ENCODE measurements at places on chromosomes 4 and X.
A peak's percentile ranks its signal among the peaks of the same experiment; 100 is the strongest.

DNA sequence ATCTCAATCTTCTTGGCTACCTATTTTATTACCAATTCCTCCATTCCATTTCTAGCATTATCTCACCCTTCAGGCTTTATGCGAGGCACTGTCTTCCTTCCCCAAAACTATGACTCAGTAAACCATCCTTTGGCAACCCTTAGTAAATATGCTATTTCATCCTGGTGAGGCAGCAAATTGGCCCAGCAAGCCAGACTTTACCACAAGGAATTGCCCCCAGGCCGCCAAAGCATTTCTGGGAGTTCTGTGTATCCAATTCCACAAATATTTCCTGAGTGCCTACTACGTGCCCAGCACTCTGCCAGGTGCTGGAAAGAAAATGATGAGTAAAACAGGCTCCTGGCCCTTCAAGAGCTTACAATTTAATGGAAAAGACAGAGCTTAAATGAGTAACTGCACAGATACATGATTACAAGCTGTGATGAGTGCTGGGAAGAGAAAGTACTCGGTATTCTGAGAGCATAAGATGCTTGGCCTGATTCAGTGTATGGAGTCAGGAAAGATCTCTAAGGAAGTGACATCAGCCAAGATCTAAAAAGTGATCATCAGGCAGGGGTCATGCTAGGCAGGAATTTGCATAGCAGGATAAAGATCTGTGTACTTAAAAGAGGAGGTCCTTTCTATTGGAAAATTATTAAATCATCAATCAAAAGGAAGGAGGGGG, 193.8 kb downstream of the ADAMTS3 start:
- no peaks in the 10 kb centered on the region for H3K4me1 ChIP-seq
- no peak overlapping the region for H3K4me3 ChIP-seq
- DNase-seq, result no peak

DNA sequence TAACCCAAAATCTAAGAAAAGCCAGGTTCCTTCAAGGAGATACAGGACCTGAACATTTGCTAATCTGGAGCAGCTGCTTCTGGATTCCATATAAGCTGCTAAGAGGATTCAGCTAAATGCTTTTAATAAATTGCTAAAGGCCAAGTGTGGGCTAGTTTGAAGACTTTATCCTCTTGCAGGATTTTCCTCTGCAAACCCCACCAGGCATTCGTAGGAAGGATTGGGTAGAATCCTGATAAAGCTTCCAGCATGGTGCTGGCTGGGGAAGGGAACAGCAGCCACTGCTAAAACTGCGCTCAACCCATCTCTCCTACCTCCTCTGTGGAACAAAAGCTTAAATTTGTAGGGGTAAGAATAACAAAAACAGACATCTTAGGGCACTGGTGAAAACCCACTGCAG, 61.3 kb upstream of the TAB3 start:
- no peaks in the 10 kb centered on the region for H3K4me1 ChIP-seq
- DNase-seq, result no peak
- H3K27me3 ChIP-seq, result no peaks in the 10 kb centered on the region
- peak overlapping the region; percentile 39 for H3K27ac ChIP-seq
- H3K4me3 ChIP-seq, result no peak overlapping the region

- no peaks in the 10 kb centered on the region for H3K36me3 ChIP-seq
- no peak overlapping the region for H3K27ac ChIP-seq
- H3K4me1 ChIP-seq, result no peaks in the 10 kb centered on the region
- no peak for DNase-seq
- no peak overlapping the region for H3K4me3 ChIP-seq
These were observed 38.2 kb downstream of the TRPC3 start for GRCh38 chr4:121913667-121914066.

DNA sequence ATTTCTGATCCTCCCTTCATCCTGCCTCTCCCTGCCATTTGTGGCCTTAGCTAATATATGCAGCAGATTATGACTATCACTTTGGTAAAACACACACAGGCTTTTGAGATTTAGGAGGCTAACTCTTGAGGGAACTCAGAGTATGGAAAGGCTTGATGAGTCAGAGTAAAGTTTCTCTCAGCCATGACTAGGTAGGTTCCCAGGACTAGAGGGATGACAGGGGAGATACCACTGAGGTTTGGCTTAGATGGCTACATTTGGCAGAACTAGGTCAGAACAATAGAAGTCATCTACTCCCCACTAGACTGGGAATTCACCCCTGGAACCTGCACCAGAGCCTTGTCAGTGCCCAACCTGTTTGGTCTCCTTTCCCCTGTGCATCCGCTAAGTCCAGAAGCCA, 585.7 kb downstream of the TLL1 start:
- H3K4me1 ChIP-seq, result no peaks in the 10 kb centered on the region
- no peak overlapping the region for H3K4me3 ChIP-seq
- no peak overlapping the region for H3K27ac ChIP-seq
- no peaks in the 10 kb centered on the region for H3K36me3 ChIP-seq
- H3K27me3 ChIP-seq, result no peaks in the 10 kb centered on the region

DNA sequence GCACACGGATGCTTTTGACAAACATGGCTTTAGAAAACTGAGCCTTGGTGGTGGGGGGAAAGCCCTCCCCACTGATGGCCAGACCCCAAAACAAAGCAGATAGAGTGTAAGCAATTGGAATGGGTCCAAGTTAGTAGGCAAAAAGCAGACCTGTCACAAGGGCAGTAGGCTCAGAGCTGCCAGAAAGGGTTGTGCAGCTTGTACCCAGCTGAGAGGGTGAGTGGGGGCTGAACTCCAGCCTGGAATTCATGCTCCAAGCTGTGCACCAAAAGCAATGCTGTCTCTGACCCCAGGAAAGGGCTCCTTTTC, 101.1 kb upstream of the TEX13D start:
- no peak overlapping the region for H3K27ac ChIP-seq
- no peak for DNase-seq
- no peaks in the 10 kb centered on the region for H3K36me3 ChIP-seq

DNA sequence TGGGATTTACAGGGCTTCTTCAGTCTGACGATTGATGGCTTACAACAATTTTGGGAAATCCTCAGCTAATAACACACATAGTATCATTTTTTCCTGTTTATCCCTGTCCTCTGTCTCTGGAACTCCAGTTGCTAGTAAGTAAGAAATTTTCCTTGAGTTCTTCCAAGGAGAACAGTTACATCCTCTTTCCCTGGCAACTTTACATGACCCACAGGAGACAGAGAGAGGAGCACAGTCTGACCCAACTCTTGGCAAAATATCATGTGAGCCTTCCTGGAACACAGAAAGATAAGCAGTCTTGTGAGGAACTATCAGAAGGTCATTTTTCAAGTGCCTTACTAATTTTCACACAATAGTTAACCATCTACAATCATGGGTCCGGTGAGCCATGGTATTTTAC, 578.7 kb upstream of the PABPC4L start:
- H3K36me3 ChIP-seq, result no peaks in the 10 kb centered on the region
- H3K27ac ChIP-seq, result no peak overlapping the region
- DNase-seq, result no peak
- H3K27me3 ChIP-seq, result no peaks in the 10 kb centered on the region

GRCh38 chrX:86051741-86052140, 4.4 kb upstream of the CHM start:
- DNase-seq, result no peak
- H3K4me3 ChIP-seq, result no peak overlapping the region
- H3K27me3 ChIP-seq, result no peaks in the 10 kb centered on the region

GRCh38 chrX:125266153-125266660, 53.5 kb upstream of the TEX13C start:
- no peak overlapping the region for H3K27ac ChIP-seq
- H3K36me3 ChIP-seq, result no peaks in the 10 kb centered on the region
- no peaks in the 10 kb centered on the region for H3K27me3 ChIP-seq

DNA sequence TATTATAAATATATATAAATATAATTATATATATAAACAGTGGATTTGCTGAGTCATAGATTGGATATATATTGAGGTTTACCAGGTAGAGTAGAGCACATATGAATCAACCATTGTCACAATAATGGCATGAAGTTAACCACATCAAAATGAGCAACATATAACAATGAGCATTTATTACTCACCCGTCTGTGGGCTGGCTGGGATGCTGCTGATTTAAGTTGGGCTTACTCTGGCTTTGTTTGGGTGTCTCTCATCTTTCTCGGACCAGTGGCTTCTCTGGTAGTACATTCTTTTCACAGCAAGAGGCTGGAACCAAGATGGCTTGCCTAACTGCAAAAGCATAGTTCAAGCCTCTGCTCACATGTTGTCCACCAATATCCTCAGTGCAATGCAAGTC, 111.7 kb upstream of the TAPT1 start:
- no peaks in the 10 kb centered on the region for H3K4me1 ChIP-seq
- H3K27ac ChIP-seq, result no peak overlapping the region
- no peak for DNase-seq
- H3K4me3 ChIP-seq, result no peak overlapping the region
- H3K36me3 ChIP-seq, result no peaks in the 10 kb centered on the region
- no peaks in the 10 kb centered on the region for H3K27me3 ChIP-seq

DNA sequence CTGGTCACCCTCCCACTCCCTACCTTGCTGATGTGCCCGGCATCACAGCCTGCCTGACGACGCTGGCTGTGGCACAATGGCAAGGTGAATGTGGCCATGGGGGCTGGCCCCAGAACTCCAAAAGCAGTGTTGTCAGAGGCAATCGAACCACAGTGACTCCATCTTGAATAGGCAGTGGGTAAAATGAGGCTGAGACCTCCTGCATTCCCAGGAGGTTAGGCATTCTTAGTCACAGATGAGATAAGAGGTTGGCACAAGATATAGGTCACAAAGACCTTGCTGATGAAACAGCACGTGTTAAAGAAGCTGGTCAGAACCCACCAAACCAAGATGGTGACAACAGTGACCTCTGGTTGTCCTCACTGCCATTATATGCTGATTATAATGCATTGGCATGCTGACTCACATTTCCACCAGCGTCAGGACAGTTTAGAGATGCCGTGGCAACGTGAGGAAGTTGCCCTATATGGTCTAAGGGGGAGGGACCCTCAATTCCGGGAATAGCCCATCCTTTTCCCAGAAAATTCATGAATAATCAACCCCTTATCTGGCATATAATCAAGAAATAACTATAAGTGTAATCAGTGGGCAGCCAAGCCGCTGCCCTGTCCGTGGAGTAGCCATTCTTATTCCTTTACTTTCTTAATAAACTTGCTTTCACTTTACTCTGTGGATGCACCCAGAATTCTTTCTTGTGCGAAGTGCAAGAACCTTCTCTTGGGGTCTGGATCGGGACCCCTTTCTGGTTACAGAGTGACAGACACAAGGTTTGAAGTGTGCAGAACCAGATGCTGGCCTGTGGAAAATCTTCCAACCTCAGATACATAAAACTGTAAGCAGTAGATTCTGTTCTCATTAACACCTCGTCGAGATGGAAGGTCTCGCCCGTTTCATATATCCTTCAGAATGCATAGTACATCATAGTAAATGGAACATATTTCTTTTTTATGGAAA, 26.8 kb upstream of the CLDN24 start:
- peaks cover 10% of the 10 kb centered on the region for H3K4me1 ChIP-seq
- H3K27me3 ChIP-seq, result no peaks in the 10 kb centered on the region
- H3K4me3 ChIP-seq, result no peak overlapping the region
- H3K36me3 ChIP-seq, result no peaks in the 10 kb centered on the region
- H3K27ac ChIP-seq, result no peak overlapping the region
- DNase-seq, result no peak

DNA sequence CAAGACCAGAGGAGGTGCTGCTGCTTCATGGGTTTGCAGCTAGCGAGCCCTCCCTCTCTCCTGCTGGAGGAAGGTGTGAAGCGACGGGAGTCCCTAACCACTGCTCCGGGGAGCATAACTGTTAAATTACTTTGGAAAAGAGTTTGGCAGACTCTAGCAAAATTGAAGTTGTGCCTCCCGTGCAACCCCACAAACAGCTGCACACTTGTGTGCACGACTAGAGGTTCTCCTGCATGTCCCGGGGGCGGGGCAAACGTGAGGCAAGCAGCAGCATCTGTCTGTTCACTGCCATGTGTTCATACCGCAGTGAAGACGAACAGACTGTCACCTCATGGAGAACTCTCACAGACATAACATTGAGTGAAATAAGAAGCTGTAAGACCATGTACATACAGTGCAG, 34.5 kb downstream of the TNIP2 start:
- H3K27me3 ChIP-seq, result no peaks in the 10 kb centered on the region
- H3K4me3 ChIP-seq, result no peak overlapping the region
- H3K4me1 ChIP-seq, result no peaks in the 10 kb centered on the region
- no peak overlapping the region for H3K27ac ChIP-seq

- peak within 1 kb of the TSS; percentile 18 for H3K4me3 ChIP-seq
- H3K4me1 ChIP-seq, result no peaks in the 10 kb centered on the region
- no peak for DNase-seq
- no peak within 1 kb of the TSS for H3K27ac ChIP-seq
- H3K27me3 ChIP-seq, result no peaks in the 10 kb centered on the region
These were observed at the start of gene EXOC1L for GRCh38 chr4:55819634-55820033. EXOC1L (plus strand) TSS chr4:55819790; CDS start chr4:55820027, 237 bp downstream.

- no peaks in the 10 kb centered on the region for H3K27me3 ChIP-seq
- H3K36me3 ChIP-seq, result no peaks in the 10 kb centered on the region
- H3K4me1 ChIP-seq, result no peaks in the 10 kb centered on the region
- H3K4me3 ChIP-seq, result no peak overlapping the region
- no peak overlapping the region for H3K27ac ChIP-seq
These were observed 139.2 kb upstream of the IRS4 start for GRCh38 chrX:108875548-108875947.

DNA sequence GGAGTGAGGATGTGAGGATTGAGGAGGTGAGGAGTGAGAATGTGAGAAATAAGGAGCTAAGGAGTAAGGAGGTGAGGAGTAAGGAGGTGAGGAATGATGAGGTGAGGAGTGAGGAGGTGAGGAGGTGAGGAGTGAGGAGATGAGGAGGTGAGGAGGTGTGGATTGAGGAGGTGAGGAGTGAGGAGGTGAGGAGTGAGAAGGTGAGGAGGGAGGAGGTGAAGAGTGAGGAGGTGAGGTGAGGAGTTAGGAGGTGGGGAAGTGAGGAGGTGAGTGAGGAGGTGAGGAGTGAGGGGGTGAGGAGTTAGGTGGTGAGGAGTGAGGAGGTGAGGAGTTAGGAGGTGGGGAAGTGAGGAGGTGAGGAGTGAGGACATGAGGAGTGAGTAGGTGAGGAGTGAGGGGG, 74.8 kb upstream of the MXD4 start:
- H3K4me1 ChIP-seq, result peaks cover 3% of the 10 kb centered on the region
- no peak overlapping the region for H3K27ac ChIP-seq
- no peaks in the 10 kb centered on the region for H3K27me3 ChIP-seq
- H3K36me3 ChIP-seq, result peaks cover 37% of the 10 kb centered on the region
- H3K4me3 ChIP-seq, result no peak overlapping the region

DNA sequence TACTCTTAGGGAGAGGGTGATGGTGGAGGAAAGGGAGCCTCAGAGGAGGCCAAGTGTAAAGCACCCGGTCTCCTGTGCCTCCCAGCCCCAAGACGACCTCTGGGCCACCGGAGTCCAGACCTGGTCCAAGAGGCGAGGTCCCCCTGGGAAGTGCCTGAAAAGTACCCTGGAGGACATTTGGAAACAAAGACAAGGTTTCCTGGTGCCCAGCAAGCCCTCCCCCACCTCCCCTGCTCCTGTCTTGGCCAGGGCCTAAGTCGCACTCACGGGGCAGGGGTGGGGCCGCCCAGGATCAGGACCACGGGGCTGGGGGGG, 532 bp upstream of the SH3BP2 start:
- H3K4me3 ChIP-seq, result no peak overlapping the region
- peaks cover 71% of the 10 kb centered on the region for H3K4me1 ChIP-seq
- no peaks in the 10 kb centered on the region for H3K27me3 ChIP-seq
- no peaks in the 10 kb centered on the region for H3K36me3 ChIP-seq
